ENCODE measurements at places on chromosomes 7 and 10.

DNA sequence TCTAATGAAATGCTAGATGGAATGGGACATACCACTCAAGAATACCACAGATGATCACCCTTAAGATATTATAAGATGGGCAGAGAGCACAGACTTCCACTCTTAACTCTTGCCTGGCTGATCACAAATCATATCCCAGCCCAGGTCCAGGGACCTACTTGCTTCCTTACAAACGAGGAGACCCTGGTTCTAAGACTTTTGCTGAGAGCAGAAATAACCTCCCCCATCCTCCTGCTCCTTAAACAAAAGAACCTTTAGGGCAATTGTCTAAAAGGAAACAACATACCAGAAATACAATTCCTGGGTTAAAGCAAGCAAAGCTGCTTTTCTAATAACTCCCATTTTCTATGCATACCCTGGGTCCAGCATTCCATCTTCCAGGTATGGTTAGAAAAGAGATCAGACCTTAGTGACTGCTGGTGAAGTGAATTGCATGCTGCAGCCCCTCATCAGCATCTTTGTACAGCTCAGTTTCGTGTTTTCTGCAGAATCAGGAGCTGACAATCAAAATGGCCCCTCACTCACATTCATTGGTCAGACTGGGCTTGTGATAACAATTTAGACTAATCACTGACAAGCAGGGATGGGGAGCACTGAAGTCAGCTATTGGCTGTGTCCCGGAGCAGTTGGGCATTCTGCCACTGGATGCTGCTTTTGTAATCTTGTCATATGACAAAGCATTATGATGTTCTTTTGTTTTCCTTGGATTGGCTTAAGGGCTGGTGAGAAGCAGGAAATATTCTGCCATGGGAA lies 14.6 kb downstream of the IFIT3 start:
- DNase-seq = no peak
- H3K27me3 ChIP-seq = no peaks in the 10 kb centered on the region
- peaks cover 22% of the 10 kb centered on the region for H3K4me1 ChIP-seq
- no peak overlapping the region for H3K4me3 ChIP-seq
- H3K36me3 ChIP-seq = peaks cover 14% of the 10 kb centered on the region

DNA sequence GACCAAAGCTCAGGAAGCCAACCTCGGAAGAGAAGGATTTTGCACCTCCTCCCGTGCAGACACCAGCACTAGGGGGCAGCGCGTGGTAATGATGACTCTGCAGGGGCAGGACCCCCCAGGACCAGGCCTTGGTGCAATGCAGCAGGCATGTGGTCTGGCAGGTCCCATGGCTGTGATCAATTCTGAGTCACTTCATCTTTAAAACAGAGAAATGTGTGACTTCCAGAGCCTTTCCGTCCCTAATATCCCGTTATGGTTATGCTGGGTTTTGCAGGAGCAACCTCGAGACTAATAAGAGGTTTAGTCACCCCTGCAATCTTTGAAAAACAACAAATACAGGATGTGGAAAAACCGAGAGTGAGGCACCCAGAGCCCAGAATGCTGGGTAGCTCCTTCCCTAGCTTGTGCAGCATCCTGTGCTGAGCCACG lies 30.2 kb upstream of the GJD4 start:
- no peaks in the 10 kb centered on the region for H3K36me3 ChIP-seq
- H3K4me1 ChIP-seq = no peaks in the 10 kb centered on the region
- H3K27me3 ChIP-seq = no peaks in the 10 kb centered on the region
- DNase-seq = no peak

GRCh38 chr7:65892835-65893234 lies 20.0 kb downstream of the VKORC1L1 start:
- H3K4me3 ChIP-seq = no peak overlapping the region
- H3K27me3 ChIP-seq = no peaks in the 10 kb centered on the region
- peak; percentile 34 for DNase-seq
- no peaks in the 10 kb centered on the region for H3K4me1 ChIP-seq

GRCh38 chr7:130397051-130397757 lies 16.9 kb downstream of the CPA1 start:
- H3K4me1 ChIP-seq = peaks cover 2% of the 10 kb centered on the region
- no peaks in the 10 kb centered on the region for H3K36me3 ChIP-seq
- no peaks in the 10 kb centered on the region for H3K27me3 ChIP-seq
- peak; percentile 92 for DNase-seq
